ENCODE measurements at places on chromosomes 2 and 18. TPM values are rescaled to one million over a fixed set of nuclear protein-coding genes. Genes with fewer than 3 reads are reported as not detected.

- no peak for DNase-seq
Observed at GRCh38 chr2:199659207-199659606, 191.8 kb downstream of the FTCDNL1 start.

GRCh38 chr18:74589811-74590210 lies 7.9 kb upstream of the ZNF407 start:
- no peak for DNase-seq

- DNase-seq, result peak; percentile 21
Observed at GRCh38 chr2:178761759-178762371, 45.4 kb downstream of the TTN start.

- DNase-seq, result no peak
Observed at GRCh38 chr2:178700136-178700535, 107.1 kb downstream of the TTN start.

GLI2 gene
- total RNA-seq, result 0.75 TPM

ARL6IP6 gene
- total RNA-seq, result 47.0 TPM

ZAP70 gene
- 283 TPM for total RNA-seq

Measured in activated CD4-positive, alpha-beta memory T cell treated with anti-CD3 and anti-CD28 coated beads, Interleukin-2, amount 10 ng/mL, durations not matched to agents 7 days and 5 days (primary cell).